ENCODE measurements at places on chromosomes 13 and 19.

DNA sequence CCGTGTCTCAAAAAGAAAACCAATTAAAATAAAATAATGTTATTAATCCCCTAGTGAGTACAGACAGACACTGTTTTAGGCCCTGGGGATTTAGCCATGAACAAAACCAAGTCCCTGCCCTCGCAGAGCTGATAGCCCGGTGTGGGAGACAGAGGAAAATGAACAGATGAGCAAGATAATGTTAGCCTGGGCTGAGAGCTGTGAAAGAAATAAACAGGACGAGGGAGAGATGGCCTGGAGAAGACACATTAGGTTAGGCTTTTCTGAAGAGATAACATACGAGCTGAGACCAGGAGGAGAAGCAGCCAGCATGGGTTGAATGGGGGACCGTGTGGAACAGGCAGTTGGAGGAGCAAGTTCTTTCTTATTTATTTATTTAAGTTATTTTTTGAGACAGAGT is 9.0 kb downstream of the RELB start:
- no peak for DNase-seq

DNA sequence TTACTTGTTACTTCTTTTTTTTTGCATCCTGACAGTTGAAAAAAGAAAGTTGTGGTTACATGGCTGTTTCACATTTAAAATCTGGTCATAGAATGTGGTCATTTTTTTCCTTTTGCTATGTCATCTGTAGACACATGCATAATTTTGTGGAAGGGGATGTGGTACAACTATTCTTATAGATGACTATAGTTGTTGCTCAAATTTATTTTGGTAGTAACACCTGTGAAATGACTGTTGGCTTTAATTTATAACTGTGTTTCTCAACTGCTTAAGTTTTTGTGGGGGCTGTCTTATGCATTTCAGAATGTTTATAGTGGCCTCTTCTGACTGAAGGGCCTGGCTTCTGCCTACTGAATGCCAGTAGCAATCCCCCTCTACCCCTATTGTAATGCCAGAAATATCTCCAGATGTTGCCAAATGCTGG is 130.5 kb downstream of the PAN3 start:
- no peak for DNase-seq

DNA sequence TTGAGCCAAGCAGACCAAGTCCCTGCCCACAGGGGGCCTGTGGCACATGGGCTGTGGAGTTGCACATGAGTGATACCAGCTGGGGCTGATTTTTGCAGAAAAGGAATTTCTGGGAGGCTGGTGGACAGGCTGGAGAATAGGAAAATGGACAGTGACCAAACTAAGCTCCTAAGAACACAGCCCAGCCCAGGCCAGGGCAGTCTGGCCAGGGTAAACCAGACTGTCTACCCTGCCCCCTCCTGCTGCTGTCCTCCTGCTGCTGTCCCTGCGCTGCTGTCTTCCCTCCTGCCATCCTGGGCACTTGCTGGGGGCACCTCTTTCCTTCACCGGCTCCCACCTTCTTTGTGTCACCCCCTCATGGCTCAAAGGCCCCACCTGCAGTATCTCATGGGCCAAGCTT is 219.2 kb downstream of the ZIC5 start:
- no peak for DNase-seq

GRCh38 chr13:40132249-40132648 is 476.8 kb downstream of the COG6 start:
- no peak for DNase-seq

GRCh38 chr19:5420953-5421352 is 34.3 kb upstream of the ZNRF4 start:
- no peak for DNase-seq

DNA sequence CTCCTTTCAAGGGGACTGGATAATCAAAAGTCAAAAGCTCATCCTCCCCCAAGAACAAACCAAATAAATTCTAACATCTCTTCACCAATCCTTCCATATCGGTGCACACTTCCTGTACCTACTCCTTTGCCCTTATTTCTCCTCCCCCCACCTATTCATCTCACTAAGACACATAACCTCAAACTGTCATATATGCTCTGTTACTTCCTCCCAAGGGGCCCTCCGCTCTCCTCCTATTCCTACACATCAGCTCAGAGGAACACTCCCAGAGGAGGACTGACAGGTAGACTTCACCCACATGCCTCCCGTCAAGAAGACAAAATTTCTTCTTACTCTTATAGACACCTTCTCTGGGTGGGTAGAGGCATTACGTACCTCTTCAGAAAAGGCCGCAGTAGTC is 48.1 kb downstream of the ZNF93 start:
- no peak for DNase-seq

GRCh38 chr19:14516746-14517438 is 1.3 kb downstream of the DNAJB1 start:
- DNase-seq, result no peak

DNA sequence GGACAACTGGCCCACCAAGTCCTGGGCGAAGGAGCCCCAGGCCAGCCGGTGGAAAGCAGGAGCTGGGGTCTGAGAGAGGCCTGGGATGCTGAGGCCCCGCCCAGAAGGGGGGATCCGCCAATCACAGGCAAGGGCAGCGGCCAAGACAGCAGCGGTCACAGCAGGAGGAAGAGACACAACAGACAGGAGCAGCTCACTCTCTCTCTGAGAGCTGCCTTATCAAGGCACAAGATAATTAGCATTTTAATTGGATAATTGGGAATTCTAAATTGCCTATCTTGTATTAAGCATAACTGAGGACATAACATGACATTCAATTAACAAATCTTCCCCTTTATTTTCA is 46.2 kb downstream of the CEBPG start:
- no peak for DNase-seq

- DNase-seq, result no peak
Observed at GRCh38 chr13:94268661-94269060, 210.8 kb downstream of the DCT start.

- no peak for DNase-seq
Observed at GRCh38 chr13:40681341-40682146, 15.1 kb upstream of the FOXO1 start.

GRCh38 chr19:50568728-50569698 is 778 bp upstream of the LRRC4B start:
- DNase-seq, result no peak

DNA sequence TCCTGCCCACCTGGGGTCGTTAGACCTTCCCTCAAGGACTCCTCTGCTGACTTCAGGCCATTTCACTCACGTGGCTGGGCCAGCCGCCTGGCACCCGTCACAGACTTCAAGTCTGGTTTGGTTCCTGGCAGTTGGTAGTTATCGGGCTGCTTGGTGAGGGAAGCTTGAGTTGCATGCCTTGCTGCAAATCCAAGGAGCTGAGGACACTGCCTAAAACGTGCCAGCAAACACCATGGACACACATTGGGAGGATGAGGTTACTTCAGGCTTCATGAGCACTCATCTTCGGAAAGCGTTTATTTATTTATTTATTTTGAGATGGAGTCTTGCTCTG is 2.6 kb downstream of the GPI start:
- no peak for DNase-seq

GRCh38 chr13:59906413-59907049 is 257.2 kb downstream of the DIAPH3 start:
- no peak for DNase-seq

GRCh38 chr19:48810151-48810550 is 678 bp downstream of the BCAT2 start:
- no peak for DNase-seq

GRCh38 chr13:31224174-31224669 is 24.4 kb downstream of the B3GLCT start:
- no peak for DNase-seq

GRCh38 chr19:22619932-22620331 is 14.2 kb upstream of the ZNF492 start:
- no peak for DNase-seq
